ENCODE measurements at places on chromosomes 6 and 20.

DNA sequence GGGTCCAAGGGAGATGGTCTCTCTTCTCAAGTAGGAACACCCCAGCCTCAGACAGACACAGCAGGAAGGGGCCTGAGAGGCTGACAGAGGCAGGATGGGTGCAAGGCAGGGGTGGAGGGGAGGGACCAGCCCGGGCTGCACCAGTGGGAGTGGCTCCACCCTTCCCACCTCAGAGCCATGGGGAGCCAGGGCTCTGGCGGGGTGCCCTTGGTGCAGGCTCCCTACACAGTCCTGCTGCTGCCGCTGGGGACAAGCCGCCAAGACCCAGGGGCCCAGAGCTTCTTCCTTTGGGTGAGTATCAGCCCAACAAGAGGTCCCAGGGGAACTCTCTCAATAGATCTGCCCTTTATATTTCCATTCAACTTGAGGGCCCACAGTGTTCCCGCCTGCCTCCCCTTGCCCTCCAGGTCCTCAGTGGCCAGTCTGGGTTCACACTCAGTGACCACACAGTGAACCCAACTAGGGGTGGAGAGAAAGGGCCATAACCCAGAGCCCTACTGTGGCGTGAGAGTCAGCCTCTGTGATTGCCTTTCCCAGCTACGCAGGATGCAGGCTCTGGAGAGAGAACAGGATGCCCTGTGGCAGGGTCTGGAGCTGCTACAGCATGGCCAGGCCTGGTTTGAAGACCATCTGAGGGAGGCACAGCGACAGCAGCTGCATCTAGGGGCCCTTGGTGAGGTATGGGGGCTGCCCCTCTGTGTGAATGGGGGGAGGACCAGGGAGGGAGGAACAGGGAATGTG is 592 bp downstream of the SAPCD1 start:
- DNase-seq = no peak

GRCh38 chr6:46510651-46511050 is 19.4 kb upstream of the RCAN2 start:
- DNase-seq = peak; percentile 89

- no peak for DNase-seq
Observed at GRCh38 chr6:169316651-169317050, 63.0 kb upstream of the THBS2 start.

DNA sequence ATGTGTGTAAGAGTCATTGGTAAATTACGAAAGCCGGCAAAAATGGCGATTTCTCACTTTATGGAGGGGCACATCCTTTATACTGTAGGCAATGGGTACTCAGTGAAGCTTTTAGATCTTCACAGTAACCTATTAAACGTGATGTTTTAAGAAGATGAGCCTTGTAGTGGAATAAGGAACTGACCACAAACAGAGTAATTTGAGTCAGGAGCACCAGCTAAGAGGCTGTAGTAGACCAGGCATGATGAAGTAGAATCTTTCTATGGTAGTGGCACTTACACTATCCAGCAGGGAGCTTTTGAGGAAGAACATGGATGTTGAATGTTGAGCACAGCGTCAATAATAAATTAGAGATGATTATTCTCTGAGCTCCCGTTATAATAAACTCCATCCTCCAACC is 65.9 kb downstream of the HIVEP2 start:
- no peak for DNase-seq

- no peak for DNase-seq
Observed at GRCh38 chr6:1228754-1229191, 83.1 kb upstream of the FOXQ1 start.

DNA sequence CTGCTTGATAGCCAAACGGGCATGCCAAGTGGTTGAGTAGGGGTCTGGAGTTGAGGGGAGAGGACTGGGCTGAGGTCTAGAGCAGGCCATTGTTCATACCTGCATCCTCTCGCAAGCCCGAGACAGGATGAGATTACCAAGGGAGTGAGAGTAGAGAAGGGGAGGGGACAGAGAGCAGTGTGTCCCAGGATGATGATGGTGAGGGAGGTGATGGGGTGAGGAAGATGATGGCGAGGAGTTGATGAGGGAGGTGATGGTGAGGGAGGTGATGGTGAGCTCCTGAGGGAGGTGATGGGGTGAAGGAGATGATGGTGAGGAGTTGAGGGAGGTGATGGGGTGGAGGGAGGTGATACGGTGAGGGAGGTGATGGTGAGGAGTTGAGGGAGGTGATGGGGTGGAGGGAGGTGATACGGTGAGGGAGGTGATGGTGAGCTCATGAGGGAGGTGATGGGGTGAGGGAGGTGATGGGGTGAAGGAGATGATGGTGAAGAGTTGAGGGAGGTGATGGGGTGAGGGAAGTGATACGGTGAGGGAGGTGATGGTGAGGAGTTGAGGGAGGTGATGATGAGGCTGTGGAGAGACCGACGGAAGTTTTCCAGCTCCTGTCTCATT is 6.4 kb downstream of the TMEM181 start:
- no peak for DNase-seq

GRCh38 chr6:138593124-138593877 is 94.0 kb upstream of the NHSL1 start:
- peak; percentile 98 for DNase-seq

DNA sequence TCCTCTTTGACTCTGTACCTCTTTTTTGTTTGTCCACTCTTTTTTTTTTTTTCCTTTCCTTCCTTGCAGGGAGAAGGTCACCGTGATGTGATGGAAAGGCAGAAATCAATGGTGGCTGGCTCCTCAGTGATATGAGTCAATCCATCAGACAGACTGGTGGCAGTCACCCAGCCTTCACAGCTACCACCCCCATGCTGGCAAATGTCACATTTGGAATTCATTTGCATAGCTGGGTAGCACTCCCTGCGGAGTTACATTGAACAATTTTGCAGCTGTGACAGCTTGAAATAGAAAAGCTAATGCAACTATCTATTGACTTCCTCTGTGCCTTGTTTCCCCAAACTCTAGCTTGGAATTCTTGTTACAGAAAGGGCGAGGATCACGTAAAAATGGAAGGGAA is 668.4 kb downstream of the C6orf118 start:
- no peak for DNase-seq

- DNase-seq = peak; percentile 3
Observed at GRCh38 chr6:28553986-28554881, 28.6 kb downstream of the GPX5 start.

DNA sequence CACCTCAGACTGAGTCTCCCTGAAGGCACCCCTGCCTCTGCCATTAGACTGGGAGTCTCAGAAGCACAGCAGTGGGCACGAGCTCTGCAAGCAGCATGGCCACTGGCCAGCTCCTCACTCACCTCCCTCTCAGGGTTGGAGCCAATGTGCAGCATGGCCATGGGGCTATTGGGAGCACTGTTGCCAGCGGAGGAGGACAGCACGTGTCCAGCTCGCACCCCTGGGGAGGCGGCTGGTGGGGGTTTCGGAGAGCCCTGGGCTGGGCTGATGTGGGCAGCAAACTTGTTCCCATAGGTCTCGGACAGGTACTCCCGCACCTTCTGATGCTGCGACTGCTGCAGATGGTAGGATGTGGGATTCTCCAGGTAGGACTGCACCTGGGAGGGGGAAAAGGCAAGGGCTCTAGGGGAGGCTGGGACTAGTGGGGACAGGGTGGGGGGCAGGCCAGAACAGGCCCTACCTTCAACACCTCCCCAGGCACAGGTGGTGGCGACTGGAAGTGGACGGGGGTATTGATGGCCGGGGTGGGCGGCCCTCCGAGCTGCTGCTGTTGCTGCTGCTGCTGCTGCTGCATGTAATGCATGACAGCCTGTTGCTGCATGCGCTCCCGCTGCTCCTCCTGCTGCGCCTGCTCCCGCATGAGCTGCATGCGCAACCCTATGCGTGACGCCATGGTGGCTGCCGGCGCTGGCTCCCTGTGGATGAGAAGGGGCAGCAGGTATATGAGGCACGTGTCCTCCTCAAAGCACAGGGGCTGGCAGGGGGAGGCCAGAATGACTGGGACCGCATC is 44.7 kb downstream of the TFEB start:
- no peak for DNase-seq

- DNase-seq = peak; percentile 74
Observed at GRCh38 chr6:144434308-144434990, 149.3 kb downstream of the UTRN start.

DNA sequence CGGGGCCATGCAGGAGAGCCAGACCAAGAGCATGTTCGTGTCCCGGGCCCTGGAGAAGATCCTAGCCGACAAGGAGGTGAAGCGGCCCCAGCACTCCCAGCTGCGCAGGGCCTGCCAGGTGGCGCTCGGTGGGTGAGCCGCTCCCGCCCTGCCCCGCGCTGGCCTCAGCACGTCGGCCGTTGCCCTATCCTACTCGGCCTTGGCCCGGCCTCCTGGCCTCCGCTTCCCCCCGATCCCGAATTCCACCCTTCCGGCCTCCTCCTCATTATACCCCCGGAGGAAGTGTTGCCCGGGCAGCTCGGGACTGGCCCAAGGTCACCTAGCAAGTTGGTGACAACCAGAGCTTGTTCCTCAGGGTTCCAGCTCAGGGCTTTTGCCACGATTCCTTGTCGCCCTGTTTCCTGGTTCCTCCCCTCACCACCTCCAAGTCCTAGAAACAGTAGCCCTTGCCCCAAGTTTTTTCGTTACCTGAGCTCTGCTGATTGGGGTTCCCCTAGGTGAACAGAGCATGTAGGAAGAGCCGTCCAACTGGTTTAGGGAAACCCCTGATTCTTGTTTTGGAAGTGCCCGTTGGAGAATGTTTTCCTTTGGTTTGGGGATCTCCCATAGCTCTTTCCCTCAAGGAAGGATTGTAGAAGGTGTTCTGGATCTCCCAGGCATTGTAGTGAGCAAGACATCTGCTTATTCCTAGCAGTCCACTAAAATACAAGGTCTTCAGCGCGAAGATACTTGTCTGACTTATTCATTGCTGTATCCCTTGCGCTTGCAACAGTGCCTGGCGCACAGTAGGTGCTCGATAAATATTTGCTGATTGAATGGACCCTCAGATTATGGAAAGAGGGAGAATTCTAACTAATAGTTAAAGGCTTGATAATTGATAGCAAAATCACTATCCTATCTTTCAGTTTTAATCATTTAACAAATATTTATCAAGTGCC is 641 bp downstream of the ARFGEF2 start:
- peak; percentile 53 for DNase-seq

DNA sequence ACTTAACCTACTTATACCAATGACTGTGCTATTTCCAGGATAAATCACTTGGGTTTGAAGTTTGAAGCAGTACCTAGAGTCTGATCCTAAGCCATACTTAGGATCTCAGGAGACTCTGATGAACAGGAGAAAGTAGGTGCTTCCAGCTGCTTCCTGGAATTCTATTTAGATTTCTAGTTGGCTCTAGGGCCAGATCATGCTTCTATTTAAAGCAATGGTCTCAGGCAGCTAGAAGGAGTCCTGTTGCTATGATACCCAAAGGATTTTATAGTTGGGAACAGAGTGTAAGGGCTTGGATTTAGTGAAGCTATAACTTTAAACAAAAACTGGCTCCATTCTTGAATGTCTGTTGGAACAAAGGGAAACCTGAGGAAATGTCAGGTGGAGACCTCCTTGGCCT is 52.4 kb upstream of the TINAG start:
- peak; percentile 35 for DNase-seq

- DNase-seq = peak; percentile 16
Observed at GRCh38 chr6:90483116-90483839, 103.6 kb downstream of the MAP3K7 start.

DNA sequence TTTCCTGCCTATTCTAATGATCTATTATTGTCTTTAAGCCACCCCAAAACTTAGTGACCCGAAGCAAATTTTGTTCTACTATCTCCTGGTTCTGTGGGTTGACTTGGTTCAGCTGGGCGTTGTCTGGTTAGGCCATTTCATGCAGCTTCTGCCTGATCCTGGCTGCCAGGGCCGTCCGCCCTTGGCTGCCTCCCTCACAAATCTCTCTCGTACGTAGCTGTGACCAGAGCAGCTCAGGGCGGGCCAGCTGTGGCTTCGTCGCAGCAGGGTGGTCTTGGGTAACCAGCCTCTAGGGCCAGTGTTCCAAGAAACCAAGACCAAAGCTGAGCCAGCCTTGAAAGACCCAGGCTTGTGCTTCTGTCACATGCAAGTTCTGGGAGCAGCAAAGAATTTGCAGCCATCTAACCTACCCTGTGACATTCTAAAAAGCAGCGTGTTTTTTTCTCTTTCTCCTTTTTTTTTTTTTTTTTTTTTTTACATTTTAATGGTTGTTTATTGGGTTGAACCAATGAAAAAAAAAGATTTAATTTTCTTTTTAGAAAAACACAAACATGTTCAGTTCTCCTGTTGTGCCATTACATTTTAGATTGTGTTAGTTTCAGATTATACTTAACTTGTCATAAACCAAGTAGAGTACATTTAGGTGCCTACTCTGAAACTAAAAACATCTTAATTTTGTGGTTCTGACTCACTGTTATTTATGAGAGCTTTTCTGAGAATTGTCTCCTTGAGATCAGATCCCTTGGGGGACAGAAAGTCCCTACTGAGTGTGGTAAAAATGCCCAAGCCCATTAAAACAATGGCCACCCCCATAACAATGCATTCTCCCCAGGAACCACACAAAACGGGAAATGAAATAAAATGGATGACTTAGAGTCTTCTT is 83.9 kb downstream of the ZDHHC14 start:
- DNase-seq = no peak

DNA sequence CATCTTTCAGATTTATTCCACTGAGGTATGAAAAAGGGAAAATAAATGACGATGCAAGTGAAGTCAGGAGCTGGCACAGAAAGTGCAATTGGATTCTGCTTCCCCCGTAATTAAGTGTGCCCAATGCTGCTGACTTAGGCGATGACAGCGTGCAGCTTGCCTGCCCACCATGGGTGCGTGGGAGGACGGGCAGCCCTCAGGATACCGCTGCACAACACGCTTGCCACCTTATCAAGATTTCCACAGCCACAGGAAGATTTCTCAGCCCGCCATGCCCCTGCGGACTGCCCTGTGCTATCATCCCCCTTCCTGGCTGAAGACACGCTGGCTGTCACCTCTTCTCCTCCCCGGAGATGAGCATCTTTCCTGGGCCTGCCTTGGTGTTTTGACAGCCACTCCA is 103.3 kb upstream of the BACH2 start:
- DNase-seq = no peak

DNA sequence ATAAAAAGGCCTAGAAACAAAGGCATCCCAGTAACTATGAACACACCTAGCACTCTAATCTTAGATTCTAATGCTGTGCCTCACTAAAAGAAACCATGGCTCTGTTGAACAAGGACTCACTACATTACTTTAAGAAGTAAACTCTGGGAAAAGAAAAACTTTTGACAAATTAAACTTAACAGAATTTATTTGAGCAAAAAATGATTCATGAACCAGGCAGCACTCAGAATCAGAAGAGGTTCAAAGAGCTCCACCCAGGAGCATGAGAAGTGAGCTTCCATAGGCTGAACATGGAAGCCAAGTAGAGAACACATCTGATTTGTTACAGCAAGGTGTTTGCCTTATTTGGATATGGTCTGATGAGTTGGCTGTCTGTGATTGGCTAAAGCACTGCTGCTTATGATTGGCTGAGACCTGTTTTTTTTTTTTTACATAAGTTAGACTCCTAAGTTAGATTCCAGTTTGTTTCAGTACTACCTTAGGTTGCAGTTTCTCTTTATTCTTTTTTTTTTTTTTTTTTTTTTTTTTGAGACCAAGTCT is 343.6 kb upstream of the SASH1 start:
- DNase-seq = no peak
